ENCODE measurements at places on chromosomes 7 and 10.

DNA sequence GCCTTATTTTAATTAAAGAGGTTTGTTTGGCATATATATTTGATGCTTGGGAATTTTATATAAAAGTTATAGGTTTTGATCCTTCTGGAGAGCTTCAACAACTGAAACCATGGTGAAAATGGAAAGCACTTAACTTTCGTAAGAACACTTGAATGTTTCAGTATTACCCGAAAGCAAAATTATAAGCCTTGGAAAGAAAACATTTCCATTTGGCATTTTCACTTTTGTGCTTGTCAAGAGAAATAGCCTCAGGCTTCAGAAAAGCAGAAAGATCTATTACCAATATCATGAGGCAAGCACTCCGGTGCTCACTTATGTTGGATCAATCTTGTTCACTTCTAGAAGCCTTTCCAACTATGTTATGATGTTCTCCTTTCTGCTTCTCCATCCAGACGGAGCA lies 256.0 kb downstream of the TRIL start:
- DNase-seq: no peak

- DNase-seq: peak; percentile 34
These were observed 64.6 kb downstream of the WDR37 start for GRCh38 chr10:1120801-1121211.

DNA sequence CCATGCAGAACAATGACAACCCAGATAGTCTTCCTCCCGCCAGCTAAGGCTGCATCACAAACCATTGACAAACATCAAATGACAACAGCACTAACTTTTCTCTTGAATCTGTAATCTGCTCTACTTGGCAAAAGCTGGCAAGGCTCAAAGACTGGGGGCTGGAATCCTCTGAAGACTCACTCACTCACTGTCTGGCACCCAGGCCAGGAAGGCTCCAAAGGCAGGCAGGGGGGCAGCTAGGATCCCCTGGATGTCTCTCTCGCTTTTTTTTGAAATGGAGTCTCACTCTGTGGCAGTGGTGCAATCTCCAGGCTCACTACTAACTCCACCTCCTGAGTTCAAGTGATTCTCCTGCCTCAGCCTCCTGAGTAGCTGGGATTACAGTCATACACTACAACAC lies 159.7 kb upstream of the GPR26 start:
- no peak for DNase-seq

DNA sequence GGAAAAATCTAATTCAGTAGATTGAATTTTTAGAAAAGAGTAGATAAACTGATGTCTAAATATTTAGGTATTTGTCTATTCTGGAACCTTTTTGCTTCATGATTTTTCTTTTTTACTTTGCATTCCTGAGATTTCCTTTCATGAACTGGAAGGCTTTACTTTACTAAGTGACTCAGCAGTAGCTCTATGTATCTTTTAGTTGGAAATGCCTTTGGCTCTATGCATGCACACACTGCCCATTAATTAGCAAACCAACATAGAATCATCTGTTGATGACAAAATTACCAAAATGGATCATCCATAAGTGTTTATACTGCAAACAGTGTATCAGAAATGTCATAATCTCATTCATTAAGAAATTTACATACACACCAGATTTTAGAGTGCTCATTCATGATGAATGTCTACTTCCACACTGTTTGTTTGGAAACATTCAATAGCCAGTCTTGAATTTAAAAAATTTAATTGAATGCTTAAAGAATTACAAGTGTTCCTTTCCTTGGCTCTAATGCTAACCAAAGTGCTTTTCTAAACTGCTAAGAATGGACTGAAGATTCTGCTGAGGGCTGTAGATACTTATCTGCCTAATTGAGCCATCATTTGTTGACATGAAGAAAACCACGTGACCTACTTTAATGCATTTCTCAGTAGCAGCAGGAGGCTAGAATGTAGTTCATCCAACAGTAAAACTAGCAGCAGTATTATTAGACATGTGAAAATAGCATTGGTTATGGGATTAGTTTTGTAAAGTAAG lies 282.0 kb downstream of the ADK start:
- no peak for DNase-seq

DNA sequence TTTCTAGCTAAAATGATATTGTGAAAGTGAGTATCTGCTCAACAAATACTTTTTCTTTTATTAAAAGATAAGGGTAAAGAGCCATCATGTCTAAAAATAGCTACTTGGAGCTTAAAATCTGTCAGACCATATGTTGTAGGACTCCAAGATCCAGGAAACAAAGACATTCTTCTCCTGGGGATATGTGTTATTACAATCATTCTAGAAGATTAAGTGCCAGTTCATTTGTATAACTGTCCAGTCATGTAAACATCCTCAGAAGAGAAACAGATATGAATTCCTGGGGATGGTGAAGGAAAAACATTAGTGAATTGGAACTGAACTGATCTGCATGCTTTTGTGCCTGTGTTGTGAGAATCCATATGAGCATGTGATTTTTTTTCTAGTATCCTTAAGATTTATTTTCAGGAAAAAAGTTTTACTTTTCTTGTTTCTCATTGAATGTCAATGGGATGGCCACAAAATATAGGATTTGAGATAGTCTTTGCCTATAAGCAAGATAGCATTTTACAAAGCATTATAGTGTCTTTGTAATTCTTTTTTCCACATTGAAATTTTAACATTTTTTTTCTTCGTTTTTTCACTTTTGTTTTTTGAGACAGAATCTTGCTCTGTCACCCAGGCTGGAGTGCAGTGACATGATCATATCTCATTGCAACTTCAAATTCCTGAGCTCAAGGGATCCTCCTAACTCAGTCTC lies 14.4 kb upstream of the MTERF1 start:
- DNase-seq: no peak

- no peak for DNase-seq
These were observed 510.5 kb upstream of the AKR1E2 start for GRCh38 chr10:4315551-4315950.

DNA sequence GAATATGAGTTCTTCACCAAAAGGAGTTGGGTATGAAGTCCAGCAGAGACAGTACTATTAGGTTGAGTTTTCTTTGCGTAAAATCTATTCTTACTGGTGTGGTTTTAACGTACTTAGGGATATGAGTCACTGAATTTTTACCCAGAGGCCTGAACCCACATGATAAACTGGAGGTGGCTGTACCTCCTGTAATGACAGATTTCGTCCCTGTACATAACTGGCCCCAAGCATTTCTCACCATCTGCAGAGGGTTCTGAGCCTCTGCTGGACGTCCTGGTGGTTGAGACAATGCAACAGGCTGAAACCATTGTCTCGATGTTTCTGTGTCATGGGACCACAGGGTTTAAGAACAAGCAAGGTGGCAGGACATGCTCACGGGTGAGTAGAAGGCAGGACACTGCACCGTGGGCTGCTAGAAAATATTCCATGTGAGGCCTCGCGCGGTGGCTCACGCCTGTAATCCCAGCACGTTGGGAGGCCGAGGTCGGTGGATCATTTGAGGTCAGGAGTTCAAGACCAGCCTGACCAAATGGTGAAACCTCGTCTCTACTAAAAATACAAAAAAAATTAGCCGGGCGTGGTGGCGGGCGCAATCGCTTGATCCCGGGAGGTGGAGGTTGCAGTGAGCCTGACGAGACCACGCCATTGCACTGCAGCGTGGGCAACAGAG lies 233.9 kb downstream of the DNAJB6 start:
- DNase-seq: no peak

- DNase-seq: no peak
These were observed 412 bp upstream of the PPIA start for GRCh38 chr7:44796034-44796503.

DNA sequence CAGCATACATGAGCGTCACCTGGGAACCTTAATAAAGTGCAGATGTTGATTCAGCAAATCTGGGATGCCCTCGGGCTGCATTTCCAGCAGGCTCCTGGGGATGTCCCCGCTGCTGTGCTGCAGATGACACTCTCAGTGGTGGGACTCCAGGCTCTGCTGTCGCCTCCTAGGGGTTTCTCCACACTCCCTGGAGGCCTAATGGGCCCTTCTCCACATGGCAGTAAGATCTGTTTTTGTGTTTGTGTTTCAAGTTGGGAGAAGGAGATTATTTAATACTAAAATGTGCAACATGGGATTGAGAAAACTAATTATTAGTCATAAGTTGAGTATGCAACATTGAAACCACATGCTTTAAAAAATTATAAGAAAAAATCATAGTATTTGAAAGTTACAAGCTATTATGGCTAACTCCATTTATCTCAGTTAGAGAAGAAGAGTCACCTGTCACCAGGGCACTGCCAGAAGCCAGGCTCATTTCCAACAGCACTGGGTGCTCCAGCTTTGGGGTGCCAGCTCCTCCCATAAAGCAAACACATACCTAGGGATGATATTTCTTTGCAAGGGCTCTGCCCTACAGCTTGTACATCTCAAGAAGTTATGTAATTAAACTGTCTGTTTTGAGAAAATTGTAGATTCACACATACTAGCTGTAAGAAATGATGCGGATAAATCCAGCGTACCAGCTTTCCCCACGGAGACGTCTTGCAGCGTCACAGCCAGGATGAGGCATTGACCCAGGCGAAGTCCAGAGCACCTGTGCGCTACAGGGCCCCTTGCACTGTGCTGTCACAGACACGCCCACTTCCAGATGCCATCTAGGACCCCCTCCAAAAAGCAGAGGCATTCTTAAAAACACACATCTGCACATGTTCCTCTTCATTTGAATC lies 106.4 kb downstream of the EGFR start:
- no peak for DNase-seq

DNA sequence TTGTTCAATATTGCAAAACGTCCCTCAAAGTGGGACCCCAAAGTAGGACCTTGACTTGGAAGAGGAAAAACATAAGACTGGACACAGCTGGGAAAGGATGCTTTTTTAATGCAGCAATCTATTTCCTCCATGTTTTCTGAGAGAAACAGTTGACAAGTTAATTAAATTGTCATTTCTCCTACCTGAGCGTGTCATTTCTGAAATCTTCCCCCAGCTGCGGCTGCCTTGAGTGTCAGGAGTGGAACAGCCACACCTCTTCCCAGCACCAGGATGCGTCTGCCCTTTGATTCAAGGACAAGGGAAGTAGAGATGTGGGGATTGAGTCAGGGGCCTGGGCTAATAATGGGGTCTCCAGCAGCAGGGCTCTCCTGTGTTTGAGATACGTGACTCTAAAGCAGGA lies 171.3 kb downstream of the HECW1 start:
- DNase-seq: no peak

- no peak for DNase-seq
These were observed 32.0 kb upstream of the ABCB4 start for GRCh38 chr7:87507446-87507845.

DNA sequence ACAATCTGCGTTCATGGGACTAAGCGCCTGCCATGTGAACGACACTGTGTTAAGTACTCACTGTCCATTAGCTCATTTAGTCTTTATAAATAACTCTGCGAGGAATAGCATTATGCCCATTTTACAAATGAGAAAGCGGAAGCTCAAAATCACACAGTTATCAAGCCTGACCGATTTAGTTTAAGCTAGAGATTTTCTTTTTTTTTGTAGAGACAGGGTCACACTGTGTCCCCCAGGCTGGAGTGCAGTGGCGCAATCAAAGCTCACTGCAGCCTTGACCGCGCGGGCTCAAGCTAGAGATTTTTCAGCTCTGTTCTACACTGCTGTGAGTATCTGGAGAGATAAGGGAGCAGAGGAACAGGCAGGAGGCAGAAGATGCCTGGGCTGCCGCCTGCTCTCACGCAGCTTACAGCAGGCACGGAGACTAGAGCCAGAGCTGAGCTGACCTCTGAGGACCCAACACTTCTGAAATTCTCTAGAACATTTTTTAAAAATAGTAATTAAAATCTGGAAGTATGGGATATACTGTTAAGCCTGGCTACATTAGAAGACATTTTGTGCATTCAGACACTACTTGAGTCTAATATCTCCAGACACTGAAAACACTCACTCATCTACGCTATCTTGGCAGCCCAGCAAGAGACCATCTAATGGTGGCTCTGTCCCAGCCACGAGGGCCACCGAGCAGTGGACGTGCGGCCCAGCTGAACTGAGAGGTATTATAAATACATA lies 38.7 kb downstream of the GNA12 start:
- no peak for DNase-seq

- no peak for DNase-seq
These were observed 317.2 kb upstream of the FZD8 start for GRCh38 chr10:35959252-35959651.

- no peak for DNase-seq
These were observed 18.4 kb downstream of the TSPAN14 start for GRCh38 chr10:80472234-80473095.

- DNase-seq: no peak
These were observed 184.6 kb upstream of the TPK1 start for GRCh38 chr7:145020454-145020853.

- no peak for DNase-seq
These were observed 280.9 kb downstream of the LRMDA start for GRCh38 chr10:75712242-75712880.

- no peak for DNase-seq
These were observed 429.6 kb downstream of the AUTS2 start for GRCh38 chr7:70027867-70028266.

DNA sequence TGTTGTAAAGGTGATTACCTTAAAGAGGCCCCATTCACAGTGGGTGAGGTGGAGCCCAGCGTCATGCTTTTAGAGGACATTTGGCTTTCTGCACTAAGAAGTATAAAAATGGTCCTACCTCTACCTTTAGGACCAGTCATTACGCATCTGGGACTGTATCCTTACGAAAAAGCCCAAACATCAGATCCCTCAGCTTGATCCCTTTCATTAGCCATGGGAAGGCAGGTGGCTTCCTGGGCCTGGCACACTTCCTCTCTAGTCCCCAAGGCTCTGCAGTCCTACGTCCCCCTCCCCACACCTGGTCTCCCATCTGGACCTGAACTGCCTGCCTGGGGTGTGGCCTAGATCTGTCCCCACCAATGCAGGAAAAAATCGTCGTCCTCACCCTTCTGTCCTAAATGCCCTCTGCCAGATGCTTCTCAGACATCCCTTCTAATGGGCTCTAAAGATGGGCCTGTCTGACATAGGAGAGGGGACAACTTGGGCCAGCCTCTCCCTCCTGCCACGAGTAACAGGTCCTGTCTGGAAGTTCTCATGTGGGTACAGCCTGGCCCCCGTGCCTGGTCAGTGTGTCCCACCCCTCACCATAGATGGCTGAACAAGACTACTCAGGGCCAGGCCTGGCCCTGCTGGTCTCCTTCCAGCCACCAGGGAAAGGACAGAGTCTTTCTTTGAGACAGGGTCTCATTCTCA lies 11.8 kb upstream of the SLC18A3 start:
- no peak for DNase-seq

GRCh38 chr10:100065084-100065660 lies 16.5 kb downstream of the CPN1 start:
- DNase-seq: no peak

- no peak for DNase-seq
These were observed 95.9 kb upstream of the HDAC9 start for GRCh38 chr7:18399436-18400235.

- DNase-seq: no peak
These were observed 7.2 kb downstream of the RBM20 start for GRCh38 chr10:110651044-110651958.

DNA sequence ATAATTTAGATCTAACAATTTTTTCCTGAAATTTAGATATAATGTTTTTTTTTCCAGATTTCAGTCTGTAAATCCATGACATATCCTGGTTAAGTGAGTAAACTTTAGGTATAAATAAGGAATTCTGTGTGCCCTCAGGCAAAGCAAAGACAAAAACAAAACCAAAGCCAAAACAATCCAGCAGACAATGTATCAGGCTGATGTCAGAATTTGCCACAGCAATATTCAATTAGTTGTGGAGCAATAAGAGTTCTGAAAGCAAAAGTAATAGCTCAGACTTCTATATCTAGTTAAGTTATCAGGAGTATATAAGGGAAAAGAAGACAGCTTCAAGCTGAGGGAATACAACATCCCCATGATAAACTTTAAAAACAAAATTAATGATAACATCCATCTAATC lies 82.0 kb downstream of the MKX start:
- no peak for DNase-seq

- no peak for DNase-seq
These were observed 16.6 kb upstream of the AQP1 start for GRCh38 chr7:30894866-30895605.

Measured in H1 (cell line).